Hematopoietic multipotent progenitor cell (in vitro differentiated cells): ENCODE measurements at places on chromosomes 3 and 15.

- no peak for DNase-seq
Measured at GRCh38 chr15:62821384-62822131, 221.0 kb upstream of the TPM1 start.

- DNase-seq: no peak
Measured at GRCh38 chr3:148957586-148957985, 33.8 kb upstream of the GYG1 start.

DNA sequence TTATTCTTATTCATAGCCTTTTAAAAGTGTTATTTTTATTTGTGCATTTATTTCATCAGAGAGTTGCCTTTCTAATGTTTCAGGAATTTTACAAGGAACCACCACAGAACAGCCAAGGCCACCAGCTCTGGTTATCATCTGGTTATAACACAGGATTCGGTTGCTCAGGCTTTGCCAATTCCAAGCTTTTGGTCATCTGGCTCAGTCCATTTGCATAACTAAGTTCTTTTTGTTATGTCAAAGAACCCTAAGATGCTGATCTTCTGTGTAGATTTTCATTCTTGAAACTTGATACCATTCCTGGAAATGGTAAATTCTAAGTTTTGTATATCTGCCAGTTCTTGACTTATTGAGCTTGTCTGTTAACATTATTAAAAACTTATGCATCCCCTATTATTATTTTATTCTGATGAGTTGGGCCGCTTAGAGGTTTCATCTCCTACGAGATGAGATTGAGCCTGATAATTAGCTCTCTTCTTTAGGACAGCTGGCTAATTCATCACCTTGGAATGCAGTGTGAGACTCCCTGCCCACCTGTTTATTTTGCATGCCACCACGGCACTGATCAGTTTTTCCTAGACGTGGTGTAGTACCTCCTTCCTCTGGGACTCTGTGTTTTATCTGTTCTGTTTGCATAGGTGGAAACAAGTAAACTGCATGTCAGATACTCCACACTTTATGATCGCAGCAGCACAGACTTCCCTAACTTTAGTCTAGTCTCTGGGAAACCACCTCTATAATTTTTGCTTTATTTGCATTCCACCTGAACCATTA, 264.8 kb downstream of the SLCO3A1 start:
- no peak for DNase-seq

DNA sequence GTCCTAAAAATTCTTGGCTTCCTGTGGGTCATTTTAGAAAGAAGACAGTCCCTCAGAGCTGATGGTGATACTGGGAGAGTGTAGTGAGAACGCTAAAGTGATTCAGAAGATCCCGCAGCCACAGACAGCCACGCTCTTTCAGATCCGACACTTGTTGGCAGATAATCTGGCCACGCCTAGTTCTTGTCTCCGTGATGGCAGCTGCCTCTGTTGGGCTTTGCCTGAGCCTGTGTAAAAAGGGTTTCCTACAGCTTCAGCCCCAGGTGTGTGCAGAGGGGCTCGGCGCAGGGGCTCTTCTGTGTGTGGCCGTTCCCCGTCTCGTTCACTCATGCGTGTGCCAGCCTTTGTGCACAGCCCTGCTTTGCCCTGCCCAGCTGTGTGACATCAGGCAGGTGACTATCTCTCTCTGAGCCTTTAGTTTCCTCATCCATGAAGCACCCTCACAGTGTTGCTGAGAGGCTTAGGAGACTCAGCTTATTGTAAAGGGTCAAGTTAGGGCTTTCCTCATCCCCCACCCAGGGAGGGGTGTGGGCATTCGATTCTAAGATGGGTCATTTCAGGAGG, 6.3 kb downstream of the IRAK2 start:
- no peak for DNase-seq

DNA sequence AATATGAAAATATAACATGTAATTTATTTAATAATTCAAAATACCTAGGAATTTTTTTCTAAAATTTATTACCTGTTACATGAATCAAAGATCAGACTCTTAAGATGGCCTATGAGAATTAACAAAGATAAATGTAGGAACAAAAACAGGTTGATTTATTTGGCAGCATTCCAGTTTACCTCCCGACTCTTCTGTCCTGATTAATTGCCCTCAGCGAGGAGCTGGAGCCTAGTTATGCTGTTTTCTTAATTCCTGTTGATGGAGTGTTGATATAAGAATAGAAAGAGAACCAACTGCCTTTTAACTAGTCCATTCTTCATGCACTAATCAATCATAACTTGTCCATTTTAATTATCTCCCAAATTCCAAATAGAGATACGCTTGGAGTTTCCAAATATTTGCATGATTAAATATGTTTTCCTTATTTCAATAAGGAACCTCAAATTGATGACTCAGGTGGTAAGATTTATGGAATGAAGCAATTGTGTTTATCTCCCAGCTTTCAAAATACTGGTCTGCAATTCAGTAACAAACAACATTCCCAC, 10.6 kb upstream of the CPB1 start:
- DNase-seq: no peak

DNA sequence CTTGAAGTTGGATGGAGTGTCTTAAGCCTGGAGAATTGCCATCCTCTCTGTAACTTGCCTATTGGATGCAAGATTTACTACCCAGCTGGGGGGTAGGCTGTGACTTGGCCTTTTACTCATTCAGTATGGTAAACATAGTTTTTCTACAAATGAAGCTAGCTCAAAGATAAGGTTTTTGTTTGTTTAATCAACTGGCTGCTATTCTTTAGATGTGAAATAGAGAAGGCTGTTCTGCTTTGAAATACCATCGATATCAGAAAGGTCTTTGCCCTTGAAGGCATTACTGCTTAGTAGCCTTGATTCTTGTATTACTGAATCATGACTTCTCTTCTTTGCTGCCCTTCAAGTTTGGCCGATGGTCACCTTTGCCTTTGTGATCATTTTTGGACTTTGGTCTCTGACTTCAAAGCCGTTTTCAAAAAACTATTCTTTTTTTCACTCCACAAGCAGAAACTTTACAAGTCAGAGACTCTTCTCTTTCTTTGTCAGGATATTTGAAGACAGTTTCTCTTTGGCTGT, 83.1 kb downstream of the GAP43 start:
- DNase-seq: no peak

GRCh38 chr3:70988111-70988510, 595.4 kb downstream of the FOXP1 start:
- DNase-seq: no peak

- DNase-seq: no peak
Measured at GRCh38 chr3:154786724-154787123, 293.4 kb upstream of the MME start.

DNA sequence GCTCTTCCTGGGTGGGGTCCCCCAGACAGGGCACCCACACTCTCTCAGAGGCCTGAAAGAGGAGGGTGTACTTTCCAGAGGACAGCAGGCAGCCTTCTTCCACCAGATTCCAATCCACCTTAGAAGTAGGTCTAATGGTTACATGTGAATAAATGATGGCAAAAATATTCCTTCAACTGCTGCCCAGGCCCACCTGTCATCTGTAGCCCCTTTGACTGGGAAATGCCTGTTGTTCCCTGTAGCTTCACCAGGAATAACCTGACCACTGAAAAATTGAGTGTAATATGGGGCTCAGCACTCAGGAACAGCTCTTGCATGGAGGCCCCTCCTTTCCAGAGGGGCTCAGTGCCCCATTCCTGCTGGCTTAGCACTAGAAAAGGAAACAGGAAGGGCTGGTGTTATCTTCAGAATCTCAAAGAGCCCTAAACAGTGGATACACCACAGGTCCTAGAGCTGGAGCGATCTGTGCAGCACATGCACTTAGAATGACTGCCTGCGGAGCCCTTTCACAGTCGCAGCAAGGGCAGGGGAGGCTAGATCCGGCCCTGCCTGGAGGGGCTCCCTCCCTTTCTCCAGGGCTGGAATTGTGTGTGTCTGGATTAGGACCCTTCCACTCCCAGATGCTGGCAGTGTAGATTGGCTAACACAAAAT, 32.1 kb downstream of the SLC22A14 start:
- DNase-seq: no peak

GRCh38 chr3:161852744-161853143, 356.1 kb downstream of the OTOL1 start:
- no peak for DNase-seq

- no peak for DNase-seq
Measured at GRCh38 chr3:16059081-16059537, 115.4 kb upstream of the GALNT15 start.

DNA sequence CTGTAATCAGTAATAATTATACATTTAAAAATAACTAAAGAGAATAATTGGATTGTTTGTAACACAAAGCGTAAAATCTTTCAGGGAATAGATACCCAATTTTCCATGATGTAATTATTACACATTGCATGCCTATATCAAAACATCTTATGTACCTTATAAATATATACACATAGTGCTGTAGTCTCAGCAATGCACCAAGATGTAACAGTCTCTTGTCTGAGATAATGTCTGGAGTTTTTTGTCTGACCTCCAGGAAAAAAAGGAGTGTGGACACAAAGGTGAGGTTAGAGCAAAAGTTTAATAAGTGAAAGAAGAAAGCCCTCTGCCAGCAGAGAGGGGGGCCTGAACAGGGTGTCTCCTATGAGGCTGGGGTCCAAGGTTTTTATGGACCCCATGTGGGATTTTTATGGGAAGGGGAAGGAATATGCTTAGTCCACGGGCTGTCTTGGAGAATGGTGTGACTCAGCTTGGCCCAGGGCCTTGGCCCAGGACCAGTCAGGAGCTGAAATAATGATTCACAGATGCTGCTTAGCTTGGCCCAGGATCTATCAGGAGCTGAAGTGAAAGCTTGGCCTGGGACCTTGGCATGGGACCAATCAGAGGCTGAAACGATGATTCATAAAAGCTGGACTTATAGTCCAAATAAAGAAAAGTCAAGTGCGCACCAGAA, 545.0 kb downstream of the ZPLD1 start:
- no peak for DNase-seq

- no peak for DNase-seq
Measured at GRCh38 chr3:166473501-166473900, 636.3 kb upstream of the BCHE start.

DNA sequence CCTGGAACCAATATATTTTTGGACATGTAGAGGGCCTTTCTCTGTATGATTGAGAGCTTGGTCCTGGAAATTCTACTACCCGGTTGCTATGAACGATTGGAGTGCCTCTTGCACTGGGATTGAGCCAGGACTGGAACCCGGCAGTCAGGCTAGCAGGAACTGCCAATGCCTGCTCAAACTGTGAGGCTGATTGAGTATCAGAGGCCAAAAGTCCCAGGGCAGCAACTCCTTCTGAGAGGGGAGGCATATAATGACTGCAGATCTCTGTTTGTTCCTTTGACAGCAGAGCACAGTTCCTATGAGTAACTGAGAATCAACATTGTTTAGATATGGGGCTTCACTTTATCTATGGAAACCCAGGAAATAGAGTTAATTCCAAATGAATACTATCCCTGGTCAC, 12.9 kb downstream of the IQCH start:
- no peak for DNase-seq

DNA sequence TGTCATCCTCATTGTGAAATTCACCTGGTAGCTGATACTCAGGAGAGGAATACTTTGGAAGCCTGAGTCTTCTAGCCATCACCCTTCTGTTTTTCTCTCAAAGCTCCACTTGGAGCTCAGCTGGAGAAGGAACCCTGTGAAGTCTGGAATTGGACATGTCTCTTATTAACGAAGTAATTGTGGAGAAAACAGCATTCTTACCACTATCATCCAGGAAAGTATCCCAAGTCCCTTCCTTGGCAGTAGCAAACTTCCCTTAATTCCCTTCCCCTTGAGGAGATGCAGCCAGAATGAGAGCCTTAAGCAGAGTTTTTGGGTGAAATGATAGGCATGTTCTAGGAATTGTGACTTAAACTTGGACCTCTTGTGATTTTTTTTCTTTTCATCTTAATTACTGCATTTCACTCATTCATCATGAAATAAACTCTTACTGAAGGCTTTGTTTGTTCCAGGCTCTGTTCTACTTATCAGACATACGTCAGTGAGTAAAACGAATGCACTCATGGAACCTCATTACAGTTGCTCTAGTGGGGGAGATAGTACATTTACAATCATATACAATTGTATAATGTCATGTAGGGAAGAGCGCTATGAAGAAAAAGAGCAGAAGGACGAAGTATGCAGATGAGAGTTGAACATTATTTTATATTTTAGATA, 30.5 kb upstream of the TCF12 start:
- DNase-seq: no peak

DNA sequence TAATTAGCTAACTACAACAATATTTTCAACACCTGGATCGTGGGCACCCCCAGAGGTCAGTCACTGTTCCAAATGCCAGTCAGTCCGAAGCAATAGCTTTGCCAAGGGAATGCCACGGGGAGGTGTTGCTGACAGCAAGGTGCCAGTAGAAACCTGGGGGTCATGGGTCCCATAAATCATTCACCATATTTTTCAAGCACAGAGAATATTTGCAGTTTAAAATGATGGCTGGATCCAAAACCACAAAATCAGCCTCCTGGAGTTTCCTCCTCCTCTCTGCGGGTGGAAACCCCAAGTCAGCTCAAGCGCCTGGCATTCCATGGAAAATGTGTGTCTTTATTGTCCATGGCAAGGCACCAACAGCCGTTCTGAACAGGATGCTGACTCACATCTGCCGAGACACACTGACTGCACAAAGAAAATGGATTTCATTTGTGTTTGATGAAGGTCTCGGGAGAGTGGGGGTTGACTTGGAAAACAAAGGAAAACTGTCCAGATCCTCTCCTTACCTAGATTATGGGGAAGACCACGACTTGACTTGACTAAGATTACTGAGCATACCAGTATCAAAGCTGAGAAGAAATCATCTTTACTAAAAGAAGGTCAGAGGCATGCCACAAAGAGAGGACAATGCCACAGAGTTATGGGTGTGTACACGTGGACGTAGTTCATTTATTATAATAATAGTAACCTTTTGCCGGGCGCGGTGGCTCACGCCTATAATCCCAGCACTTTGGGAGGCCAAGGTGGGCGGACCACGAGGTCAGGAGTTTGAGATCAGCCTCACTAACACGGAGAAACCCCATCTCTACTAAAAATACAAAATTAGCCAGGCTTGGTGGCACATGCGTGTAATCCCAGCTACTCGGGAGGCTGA, 26.4 kb downstream of the ANXA2 start:
- DNase-seq: no peak

DNA sequence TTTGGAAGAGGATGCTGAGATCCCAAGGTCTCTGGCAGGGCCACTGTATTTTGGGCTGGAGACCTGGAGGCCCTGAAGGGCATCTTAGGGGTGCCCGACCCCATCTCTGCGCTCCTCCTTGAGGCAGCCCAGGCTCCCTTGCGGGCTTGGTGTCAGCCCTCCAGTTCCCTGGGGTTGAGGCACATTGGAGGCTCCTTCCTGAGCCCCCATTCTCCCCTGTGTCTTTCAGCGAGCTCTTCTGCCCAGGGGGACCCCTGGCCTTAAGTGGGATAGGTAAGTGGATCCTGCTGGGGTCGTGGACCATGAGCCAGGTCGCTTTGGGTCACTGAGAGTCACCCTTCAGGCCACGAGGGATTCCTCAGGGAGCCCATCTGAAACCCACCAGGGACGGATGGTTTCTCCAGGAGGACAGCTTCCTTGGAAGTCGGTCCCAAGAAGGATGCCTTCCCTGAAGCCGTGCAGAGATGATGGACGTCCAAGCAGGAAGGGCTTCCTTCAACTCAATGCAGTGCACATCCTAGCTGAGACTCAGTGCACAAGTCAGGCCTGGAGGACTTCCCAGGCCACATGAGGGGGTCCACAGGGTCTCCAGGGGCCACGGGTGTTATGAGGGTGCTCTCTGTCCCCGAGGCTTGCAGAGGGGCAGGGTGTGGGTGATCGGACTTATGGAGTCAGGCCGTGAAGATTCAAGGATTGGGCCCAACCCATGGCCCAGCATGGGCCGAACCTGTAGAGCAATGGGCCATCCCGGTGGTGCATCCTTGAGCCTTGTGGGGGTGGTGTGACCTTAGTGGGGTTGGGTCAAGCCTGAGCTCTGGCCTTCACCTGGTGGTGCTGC, 224.3 kb downstream of the SNRPN start:
- no peak for DNase-seq
